ENCODE measurements at places on chromosomes 5 and 9.

DNA sequence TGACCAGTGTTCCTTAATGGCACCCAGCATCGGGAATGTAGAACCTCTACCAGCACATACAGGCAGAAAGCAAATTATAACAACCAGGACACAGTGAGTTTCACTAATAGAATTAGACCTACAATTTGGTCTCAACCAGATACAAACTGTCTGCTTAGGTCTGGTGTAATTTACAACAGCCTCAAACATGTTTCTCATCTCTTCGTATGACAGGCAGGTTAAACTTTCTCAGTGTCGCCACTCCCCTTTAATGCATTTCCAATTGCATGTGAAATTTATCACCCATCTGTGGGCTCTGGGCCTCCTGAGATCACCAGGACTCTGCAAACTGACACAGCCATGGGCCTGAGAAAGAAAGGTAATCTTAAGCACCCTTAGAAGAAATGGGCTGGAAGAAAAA lies 218.7 kb downstream of the DCP2 start:
- no peak for DNase-seq

DNA sequence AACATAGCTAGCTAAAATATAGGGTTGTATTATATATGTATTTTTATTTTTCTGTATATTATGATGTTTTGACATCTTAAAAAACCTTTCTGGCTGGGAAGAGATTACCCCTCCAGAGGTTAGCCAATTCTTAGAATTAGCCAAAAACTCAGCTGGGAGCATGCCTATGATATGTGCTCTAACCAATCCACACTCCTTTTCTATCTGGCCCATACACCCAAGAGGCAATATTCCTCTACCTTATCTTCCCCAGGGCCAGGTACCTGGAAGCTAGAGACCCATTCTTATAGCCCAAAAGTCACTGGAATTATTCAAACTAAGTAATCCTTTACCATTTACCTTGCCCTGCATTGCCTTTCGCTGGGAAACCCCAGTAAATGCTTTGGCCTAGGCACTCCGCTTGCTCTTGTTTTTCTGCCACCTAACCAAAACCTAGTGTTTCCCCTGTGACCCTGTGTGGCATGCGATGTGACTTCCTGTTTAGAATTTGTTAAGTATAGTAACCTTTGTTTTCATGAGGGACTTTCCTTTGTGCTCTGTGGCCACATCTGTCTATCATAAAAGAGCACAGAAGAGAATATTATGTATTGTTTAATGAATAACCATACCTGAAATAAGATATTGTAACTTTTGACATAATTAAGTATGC lies 37.4 kb downstream of the CSNK1G3 start:
- DNase-seq: no peak

DNA sequence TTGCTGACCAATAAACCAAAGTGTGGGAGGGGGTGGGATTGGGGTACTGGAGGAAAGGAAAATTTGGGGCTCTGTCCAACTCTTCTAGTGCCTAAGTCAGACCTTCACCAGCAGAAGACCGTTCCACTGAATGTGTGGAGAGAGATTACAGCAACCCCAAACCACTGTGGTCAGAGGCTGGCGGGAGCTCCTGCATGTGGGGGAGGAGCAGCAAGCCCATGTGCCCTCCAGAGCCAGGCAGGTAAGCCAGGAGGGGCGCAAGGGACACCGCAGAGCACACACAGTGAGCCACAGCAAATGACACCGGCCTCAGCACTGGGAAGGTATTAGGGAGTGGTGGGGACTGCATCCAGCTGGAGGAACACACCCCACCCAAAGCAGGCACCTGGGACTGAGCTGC lies 62.9 kb downstream of the SMIM23 start:
- DNase-seq: peak; percentile 39

DNA sequence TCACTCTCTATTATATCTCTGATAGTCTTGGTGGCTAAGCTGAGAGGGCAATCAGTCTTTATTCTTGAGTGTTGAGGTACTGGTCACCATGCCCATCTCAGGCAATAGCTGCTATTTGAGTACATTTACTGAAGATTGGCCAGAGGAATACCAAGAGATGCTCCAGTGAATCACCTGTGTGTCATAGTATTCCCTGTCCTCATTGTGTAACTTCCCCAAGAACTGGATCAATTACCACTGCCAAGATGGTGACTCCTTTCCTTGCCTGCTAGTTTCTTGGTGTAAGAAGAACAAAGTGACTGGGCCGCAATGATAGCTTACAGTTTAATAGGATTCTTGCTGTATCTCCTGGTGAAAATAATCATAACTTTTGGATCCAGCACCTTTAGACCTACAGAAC lies 418.7 kb upstream of the KIF2A start:
- no peak for DNase-seq

GRCh38 chr9:27189426-27189825 lies 80.4 kb downstream of the TEK start:
- DNase-seq: no peak
